Activated T-cell treated with anti-CD3 and anti-CD28 coated beads, Interleukin-2, amount 50 U/mL, for 72 hours (primary cell): ENCODE measurements at places on chromosomes 4 and X. TPM values are rescaled to one million over a fixed set of nuclear protein-coding genes. Genes with fewer than 3 reads are reported as not detected.

The DMP1 gene
- total RNA-seq = not detected

The CXCL8 gene
- 2.0 TPM for total RNA-seq

GRCh38 chrX:13212191-13212651, 107.6 kb downstream of the ATXN3L start:
- no peak overlapping the region for H3K4me3 ChIP-seq
- H3K4me1 ChIP-seq = no peaks in the 10 kb centered on the region
- H3K27ac ChIP-seq = no peak overlapping the region

DNA sequence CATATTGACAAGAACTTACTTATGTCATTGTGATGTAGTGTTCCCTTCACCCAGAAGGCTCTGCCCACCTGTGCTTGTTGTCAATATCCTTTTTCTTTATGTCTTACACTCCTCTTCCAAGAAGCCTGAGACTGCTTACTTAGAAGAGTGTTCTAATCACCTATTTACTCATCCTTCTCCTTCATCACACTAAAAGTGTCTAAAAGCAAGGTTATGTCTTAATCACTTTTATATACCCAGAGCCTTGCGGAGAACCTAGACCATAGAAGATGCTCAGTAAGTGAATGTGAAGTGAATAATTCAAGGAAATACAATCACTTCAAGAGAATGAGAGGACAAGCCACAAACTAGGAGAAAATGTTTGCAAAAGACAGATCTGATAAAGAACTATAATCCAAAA, 177.6 kb upstream of the S100G start:
- peaks cover 6% of the 10 kb centered on the region for H3K4me1 ChIP-seq
- no peak overlapping the region for H3K4me3 ChIP-seq
- H3K36me3 ChIP-seq = no peaks in the 10 kb centered on the region
- peak overlapping the region; percentile 71 for H3K27ac ChIP-seq
- H3K27me3 ChIP-seq = peaks cover 26% of the 10 kb centered on the region
- no peak for DNase-seq

DNA sequence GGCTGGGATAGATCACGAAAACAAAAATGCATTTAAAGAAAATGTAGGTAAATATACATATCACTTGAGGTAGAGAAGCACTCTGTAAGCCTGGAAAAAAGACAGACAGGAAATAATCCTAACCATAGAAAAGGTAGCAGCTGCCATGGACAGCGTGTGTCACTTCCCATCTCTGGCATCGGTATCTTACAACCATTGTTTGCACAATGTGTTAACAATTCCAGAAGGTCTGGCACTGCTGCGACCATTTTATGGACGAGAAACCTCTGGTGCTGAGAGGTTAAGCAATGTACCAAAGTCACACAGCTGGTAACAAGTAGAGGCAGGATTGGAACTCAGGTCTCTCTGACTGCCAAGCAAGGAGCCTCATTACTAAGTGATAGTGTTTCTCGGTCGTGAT, 1.7 kb upstream of the MTNR1A start:
- H3K4me3 ChIP-seq = no peak overlapping the region
- DNase-seq = no peak
- no peaks in the 10 kb centered on the region for H3K36me3 ChIP-seq
- H3K27ac ChIP-seq = no peak overlapping the region
- H3K4me1 ChIP-seq = peaks cover 4% of the 10 kb centered on the region

DNA sequence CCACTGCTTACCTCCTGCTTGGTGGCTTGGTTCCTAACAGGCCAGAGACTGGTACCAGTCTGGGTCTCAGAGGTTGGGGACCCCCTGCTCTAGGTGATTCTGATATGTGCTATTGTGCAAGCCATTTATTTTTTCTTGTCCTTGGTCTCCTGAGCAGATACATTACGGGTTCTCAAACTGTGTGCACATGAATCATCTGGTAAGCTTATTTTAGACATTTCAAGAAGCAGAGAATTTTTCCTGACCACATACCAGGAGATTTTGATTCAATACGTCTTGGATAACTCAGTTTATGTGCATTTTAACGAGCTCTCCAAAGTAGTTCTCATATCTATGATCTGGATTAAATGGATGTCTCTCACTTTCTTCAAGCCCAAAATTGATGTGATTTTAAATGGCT, 77.2 kb downstream of the FHIP1A start:
- no peaks in the 10 kb centered on the region for H3K4me1 ChIP-seq
- H3K4me3 ChIP-seq = no peak overlapping the region
- DNase-seq = no peak
- H3K27ac ChIP-seq = no peak overlapping the region
- peaks cover 8% of the 10 kb centered on the region for H3K27me3 ChIP-seq
